ENCODE measurements at places on chromosomes 5 and 9. TPM values are rescaled to one million over a fixed set of nuclear protein-coding genes. Genes with fewer than 3 reads are reported as not detected.

DNA sequence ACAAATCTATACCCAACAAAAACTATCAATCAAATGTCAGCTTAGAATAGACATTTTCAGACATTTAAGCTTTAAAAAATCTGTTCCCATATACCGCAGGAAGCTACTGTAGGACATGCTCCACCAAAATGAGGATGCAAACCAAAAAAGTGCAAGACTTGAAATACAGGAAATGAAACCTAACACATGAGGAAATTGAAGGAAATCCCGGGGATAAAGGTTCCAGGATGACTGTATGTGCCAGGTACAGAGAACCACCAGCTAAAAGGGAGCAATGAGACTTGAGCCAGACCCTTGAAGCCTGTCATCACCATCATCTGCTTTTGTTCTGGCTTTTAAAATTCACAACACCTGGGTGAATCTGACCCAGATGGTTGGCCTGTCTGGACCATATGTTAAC is 21.4 kb downstream of the DIAPH1 start:
- no peak for DNase-seq

- no peak for DNase-seq
These were observed 4.6 kb upstream of the TTC39B start for GRCh38 chr9:15311607-15312006.

DNA sequence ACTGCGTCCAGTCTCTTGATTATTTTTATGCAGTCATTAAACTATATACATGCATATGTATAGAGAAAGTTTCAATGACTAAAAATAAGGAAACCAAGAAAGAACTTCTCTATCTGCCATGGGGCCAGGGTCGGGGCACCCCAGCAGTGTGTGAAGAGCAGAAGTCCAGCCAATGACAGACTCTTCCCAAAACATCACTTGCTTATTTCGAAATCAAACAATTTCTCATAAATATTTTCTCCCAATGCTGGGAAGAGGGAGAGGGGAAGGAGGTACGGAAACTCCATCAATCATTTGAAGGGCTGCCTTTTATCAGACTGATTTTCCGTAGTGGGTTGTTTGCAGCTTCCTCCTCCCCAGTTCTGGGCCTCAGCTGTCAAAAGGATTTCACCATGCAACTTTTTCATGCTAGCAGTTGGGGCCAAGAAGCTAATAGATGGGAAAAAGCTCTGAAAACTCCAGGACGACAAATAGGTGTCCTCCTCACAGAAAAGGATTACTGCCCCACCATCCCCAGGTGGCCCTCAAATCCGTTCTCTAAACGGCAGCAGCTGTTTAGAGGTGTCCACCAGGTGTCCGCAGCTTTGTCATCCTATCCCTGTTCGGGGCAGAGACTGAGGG is 617 bp upstream of the FPGS start:
- no peak for DNase-seq

- no peak for DNase-seq
These were observed 63.4 kb downstream of the DENND1A start for GRCh38 chr9:123866497-123866896.

GRCh38 chr9:109599131-109599530 is 101.0 kb upstream of the PTPN3 start:
- no peak for DNase-seq

GRCh38 chr5:82734347-82734746 is 342.8 kb downstream of the TMEM167A start:
- no peak for DNase-seq

GRCh38 chr5:151254556-151254955 is 1.6 kb downstream of the GM2A start:
- DNase-seq = no peak

GRCh38 chr9:61665829-61666228 is 476.0 kb downstream of the SPATA31A7 start:
- peak; percentile 15 for DNase-seq

DNA sequence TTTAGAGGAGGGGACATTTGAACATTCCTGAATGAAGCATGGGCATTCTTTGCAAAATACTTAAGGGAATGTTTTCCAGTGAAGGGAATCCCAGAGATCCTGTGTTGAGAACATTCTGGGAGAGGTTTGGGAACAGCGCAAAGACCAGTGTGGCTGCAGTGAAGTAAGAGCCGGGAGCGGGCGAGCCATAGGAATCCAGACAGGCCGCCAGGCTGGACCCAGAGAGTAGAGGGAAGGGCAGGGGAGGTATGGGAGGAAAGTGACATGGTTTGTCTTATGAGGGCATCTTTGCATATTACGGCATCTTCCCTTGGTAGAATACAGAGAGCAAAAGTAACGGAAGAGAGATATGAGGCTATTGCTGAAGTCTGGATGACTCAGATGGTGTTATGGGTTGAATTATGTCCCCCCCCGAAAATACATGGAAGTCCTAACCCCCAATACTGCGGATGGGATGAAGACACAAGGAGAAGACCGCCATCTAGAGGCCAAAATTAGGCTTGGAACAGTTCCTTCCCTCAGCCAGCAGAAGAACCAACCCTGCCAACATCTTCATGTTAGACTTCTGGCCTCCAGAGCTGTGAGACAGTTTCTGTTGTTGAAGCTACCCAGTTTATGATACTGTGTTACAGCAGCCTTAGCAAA is 268.2 kb downstream of the MAST4 start:
- no peak for DNase-seq

GRCh38 chr5:112708103-112708622 is 29.5 kb upstream of the APC start:
- no peak for DNase-seq

DNA sequence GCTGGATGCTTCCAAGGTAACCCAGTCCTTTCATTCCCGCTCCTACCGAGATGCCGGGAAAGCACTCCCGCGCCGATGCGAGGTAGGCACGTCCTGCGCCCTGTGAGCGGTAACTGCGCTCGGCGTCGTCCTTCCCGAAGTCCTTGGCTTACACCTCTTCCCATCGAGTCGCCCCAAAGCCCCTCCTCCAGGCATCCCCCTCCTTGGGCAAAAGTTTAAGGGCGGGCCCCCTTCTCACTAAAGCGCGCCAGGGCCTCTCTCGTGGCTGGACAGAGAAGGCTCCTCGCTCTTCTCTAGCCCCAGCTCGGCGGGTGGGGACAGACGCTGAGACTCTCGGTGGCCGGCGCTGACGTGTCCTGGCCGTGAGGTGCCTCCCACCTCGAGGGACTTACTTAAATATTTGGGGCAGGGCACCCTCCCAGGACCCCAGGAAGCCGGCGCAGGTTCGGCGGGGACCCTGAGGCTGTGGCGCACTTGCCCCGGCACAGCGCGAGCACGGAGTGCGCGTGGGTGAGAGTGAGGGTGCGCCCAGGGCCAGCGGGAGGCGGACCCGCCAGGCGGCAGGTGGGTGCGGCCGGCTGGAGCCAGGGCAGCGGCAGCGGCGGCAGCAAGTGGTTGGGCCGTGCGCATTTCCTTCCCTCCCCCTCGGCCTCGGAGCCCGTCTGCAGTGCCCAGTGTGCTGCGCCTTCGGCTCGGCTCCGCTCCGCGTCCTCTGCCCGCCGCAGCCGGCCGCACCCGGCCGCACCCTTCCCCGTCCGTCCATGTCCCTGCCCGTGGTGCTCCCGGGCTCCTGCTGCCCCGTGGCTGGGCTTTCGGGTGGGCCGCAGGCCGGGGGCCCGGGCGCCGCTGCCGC is at the start of gene ENTREP1:
Gene ENTREP1 (plus strand): TSS at position 667 of the 853 bp plus-strand sequence. CDS start 95 bp downstream, at position 762.
- DNase-seq = peak; percentile 84

DNA sequence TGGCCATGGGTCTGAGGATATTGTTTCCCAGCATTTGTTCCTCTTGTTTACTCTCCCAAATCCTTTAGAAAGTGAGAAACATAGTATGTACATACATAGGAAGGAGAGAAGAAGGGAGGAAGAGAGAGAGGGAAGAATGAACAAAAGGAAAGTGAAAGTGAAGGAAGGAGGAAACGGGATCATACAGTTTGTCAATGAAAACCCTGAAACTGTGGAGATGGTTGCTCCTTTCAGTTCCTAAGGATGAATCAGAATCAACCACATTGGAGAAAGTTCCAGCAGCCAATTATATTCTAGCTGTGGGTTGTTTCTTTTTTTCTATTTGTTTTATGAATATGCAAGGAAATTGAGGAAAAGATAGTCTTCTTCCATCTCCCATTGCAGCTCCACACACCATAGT is 396.5 kb downstream of the MLLT3 start:
- DNase-seq = no peak

- DNase-seq = no peak
These were observed 1.4 kb upstream of the LMX1B start for GRCh38 chr9:126612326-126612812.

DNA sequence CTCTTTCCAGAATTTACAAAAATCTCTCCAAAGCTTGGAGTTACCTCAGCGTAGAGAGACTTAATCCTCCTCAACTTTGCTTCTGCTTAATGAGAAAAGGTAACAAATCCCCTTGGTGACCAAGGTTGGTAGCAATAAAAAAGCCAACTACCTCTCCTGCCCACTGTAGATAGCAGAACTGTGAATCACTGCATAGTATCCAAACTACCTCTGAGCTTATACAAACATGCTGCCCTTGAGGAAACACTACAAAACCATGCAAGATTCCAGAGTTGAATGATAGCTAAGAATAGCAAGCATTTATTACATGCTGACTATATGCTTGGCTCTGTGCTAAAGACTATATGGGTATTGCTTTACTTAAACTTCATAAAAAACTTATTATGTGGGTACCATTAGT is 2.8 kb upstream of the ADAMTS12 start:
- no peak for DNase-seq

DNA sequence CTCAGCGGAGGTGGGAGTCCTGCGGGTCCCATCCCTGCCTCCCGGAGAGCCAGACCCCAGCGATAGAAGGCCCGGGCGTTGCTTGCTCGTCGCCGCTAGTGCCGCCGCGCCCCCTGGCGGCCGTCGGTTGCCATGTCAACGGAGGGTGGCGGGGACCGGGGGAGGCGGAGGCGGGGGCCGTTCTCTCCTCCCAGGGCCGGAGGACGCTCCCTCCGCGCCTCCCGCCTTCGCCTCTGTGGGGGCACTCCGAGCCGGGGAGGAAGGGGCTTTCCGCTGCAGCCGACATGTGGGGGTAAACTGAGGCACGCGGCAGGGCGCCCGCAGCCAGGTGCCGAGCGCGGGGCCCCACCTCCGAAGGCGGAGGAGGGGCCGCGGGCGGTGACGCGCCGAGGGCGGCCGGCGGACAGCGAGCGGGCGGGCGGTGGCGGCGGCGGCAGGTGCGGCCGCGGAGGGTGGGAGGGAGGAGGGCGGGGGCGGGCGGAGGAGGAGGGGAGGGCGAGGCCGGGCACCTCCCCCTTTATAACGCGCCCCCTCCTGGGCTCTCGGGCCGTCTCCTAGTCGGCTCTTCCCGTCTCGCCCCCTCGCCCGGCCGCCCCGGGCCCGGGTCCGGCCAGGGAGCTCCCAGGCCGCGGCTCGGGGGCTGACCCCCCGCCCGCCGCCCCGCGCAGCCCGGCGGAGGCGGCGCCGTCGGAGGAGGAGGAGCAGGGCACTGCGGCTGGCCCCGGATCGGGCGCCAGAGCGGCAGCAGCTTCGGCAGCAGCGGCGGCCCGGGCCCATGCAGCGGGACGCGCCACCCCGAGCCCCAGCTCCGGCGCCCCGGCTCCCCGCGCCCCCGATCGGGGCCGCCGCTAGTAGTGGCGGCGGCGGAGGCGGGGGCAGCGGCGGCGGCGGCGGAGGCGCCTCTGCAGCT is 556 bp upstream of the CDK9 start:
- peak; percentile 94 for DNase-seq

DNA sequence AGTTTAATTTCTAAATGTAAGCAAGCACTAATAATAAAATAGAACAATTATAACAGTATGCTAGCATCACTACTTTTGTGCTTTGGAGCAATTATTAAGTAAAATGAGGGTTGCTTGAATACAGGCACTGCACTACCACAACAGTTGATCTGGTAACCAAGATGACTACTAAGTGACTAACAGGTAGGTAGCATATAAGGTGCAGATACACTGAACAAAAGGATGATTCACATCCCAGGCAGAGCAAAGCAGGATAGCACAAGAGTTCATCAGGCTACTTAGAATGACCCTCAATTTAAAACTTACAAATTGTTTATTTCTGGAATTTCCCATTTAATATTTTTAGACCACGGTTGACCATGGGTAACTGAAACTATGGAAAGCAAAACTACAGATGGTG is 48.0 kb upstream of the RGS7BP start:
- no peak for DNase-seq

- no peak for DNase-seq
These were observed 932.0 kb downstream of the TLE4 start for GRCh38 chr9:80503671-80504281.

GRCh38 chr5:6616632-6617031 is 16.2 kb downstream of the NSUN2 start:
- DNase-seq = no peak

The PCDHB11 gene
- 1.9 TPM for total RNA-seq

The HTR1A gene
- total RNA-seq = not detected

The GABBR2 gene
- 1.1 TPM for total RNA-seq

The GABRB2 gene
- total RNA-seq = 0.22 TPM

The PTTG1 gene
- total RNA-seq = 1.0 TPM

The TAS2R1 gene
- not detected for total RNA-seq

The STING1 gene
- total RNA-seq = 85.3 TPM

The NME5 gene
- 2.0 TPM for total RNA-seq

The OR1Q1 gene
- total RNA-seq = not detected

The SPINK6 gene
- not detected for total RNA-seq
